HT-29 (cell line): ENCODE measurements at places on chromosomes 5 and 9. TPM values are rescaled to one million over a fixed set of nuclear protein-coding genes. Genes with fewer than 3 reads are reported as not detected.
A peak's percentile ranks its signal among the peaks of the same experiment; 100 is the strongest.

DNA sequence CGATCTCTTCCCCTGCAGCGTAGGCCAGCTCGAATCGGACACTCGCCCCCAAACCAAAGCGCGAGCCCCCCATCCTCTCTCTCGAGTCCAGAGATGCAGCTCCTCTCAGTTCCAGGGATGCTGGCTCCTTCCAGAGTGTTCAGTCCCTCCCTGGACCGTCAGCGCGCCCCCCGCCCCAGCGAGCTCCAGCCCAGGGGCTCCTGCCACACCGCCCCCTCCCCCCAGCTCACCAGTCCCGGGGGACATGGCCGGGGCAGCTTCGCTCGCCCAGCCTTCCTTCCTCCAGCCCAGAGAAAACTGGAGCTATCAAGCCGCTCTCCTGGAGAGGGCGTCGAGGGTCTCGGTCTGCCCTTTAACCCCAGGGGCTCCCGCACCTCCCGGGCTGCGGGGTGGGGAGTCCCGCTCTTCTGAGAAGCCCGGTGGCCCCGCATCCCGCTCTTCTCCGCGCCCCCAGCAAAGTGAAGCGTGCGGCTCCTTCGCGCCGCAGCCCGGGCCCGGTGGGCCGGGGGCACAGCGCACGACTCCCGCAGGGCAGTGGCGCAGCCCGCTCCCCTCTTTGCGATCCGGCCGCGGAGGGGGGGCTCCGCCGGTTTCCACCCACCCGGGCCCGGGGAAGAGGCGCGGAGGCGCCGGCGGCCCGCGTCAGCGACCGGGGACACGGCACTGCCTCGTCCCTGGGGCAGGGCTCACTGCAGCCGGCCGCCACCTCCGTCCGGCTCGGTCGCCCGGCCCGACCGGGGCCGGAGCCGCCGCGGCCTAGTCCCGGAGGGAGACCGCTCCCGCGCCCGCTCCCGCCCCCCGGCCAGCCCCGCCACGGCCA, 587 bp downstream of the MIER3 start:
- DNase-seq: peak; percentile 32

DNA sequence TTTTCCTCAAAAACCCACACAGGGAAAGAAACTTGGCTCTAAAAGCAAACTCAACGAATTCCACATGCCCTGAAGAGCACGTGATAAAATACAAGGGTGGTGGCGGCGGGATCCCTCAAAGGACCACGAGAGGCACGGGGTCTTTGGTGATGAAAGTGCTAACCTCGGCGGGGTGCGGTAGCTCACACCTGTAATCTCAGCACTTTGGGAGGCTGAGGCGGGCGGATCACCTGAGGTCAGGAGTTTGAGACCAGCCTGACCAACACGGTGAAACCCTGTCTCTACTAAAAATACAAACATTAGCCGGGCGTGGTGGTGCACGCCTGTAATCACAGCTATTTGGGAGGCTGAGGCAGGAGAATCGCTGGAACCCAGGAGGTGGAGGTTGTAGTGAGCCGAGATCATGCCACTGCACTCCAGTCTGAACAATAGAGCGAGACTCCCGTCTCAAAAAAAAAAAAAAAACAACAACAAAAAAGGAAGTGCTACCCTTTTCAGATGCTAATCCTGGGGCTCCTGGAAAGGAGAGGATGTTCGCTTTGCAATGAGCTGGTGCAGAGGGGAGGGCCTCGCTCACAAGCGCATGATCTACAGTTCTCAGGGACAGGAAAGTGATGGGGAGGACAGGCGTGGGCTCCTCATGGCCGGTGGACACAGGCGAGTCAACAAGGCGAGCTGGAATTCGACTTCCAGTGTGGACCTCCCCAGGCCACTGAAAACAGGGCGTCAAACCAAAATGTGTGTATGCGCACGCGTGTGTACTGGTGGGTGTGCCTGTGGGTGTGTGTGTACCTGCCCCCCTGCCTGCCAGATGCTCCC, 54.1 kb downstream of the USP20 start:
- no peak for DNase-seq

DNA sequence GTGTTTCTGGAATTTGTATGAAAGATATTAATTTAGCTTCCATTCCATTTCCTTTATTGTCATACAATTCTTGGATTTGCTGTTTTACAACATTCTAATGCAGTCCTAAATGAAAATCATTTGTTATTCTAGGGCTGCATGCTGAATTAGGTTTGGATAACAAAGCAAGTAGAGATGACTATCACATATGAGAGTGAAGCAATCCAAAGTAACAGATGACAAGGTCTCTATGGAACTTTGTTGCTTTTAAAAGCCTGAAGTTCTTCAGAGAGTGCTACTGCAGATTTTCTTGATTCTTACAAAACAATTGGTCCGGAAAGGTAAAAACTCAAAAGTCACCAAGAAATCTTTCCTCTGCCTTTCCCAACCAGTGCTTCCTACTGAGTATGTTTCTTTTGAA, 56.9 kb upstream of the VCAN start:
- DNase-seq: no peak

- peak; percentile 42 for DNase-seq
Observed at GRCh38 chr9:4137681-4138099, 162.2 kb downstream of the GLIS3 start.

ZNF622 gene
- 42.6 and 46.3 TPM in 2 replicates for total RNA-seq

PLAC8L1 gene
- total RNA-seq: not detected in 2 replicates

DNA sequence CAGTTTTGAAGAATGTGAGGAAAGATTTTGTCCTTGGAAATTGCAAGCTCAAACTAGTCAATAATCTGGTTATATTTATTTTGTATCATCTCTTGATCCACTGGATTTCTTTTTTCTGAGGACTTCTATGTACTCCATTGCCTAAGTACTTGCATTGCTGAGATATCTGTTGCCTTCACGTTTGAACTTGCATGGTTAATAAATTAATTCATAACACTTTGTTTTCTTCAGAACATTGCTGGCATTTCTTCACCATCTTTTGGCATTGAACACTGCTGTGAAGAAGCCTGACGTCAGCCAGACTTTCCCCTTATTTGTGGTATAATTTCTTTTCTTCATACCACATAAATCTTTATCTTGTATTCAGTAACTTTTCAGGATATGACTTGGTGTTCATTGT, 246.0 kb upstream of the KIF2A start:
- DNase-seq: no peak

DNA sequence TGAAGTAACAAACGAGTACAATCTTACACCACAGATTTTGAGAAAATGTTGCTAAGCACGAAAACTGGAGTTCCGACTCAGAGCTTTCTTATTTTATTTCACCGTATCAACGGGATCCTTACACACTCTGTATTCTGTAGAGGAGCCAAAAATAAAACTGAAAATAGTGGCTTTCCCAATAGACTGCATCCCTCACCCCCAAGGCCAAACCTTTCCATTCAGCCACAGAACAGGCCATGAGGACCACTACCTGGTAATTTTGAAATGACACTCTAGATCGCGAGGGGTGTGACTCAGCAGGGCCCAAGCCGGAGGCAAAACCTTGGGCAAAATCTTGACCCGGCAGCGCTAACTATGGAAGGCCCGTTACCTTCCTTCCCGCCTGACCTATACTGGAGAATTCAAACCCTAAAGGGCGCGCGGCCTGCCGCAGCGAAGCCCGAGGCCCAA, 432 bp downstream of the HSPA9 start:
- no peak for DNase-seq

DNA sequence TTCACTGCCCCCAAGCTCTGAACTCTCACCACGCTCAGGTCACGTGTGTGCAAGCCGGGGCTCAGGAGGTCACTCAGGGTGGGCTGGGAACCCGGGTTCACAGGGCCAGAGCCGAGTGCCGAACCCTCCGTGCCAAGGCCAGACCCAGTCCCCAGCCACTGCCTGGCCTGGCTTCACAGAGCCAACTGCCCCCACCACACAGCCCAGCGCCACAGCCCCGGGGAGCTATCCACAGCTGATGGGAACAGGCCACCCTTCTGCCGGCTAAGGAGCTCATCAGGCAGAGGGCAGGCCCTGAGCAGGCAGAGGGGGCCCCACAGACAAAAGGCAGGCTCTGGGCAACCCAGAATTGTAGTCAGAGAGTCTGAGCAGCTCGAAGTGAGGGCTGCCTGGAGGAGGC, 117.0 kb downstream of the VAV2 start:
- DNase-seq: no peak

GLDC gene
- not detected in 2 replicates for total RNA-seq

KCNMB1 gene
- not detected in 2 replicates for total RNA-seq

DNA sequence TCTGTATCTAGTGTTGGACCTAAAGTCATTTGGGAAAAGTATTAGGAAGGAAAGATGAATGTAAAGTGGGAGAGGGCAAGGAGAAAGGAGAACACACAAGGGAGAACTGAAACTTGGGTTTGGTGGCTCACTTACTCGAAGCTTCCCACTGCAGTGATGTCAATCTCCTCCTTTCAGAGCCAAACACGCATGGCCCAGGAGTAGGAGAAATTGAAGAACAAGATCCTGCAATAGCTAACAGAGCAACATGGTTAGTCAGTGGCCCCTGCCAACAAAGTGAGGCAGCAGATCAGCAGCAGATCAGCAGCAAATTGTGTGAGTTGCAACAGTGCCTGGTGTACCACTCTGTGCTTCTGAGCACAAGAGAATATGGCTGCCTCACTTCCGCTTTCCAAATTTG, 366.4 kb downstream of the PSAT1 start:
- no peak for DNase-seq

DNA sequence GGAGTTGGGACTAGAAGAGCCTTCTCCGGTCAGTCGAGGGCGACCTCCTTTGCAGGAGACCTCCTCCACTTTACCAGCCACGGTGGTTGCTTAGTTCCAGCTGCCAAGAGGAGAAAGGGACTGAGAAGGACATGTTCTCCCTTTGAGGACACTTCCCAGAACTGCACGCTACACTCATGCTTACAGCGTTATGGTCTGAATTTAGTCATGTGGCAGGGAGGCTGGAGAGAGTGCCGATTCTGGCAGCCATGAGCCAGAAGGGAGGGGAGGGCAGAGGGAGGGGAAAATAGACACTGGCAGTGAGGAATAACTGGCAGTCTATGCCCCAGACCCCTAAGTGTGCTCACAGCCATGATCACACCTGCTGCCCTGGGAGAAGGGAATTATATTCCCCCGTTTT, 47.8 kb downstream of the TSPAN17 start:
- no peak for DNase-seq

IL5 gene
- not detected in 2 replicates for total RNA-seq

DNA sequence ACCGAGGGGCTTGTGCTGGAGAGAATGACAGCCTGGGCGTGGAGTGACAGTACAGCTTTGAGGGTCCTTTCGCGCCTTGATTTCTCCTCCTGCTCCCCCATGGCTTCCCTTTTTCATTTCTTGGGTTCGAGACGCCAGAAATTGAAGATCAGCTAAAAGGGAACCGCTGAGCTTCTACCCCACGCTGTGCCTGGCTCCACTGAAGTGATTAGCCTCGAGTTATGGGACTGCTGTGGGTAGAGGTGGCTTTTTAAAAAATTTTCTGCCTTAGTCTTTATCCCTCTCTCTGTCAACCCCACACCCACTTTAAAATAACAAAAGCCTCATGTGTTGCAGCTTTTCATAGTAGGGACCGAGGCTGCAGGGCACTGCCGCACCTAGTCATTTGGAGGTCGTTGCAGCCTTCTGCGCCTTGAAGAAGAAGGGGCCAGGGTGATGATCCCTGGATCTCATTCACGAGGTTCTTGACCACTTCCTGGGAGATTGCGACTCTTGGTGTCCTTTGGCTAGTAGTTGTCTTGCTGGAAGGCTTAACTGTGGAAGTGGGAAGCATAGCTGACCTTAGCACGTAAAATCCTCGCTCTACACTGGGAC, 603 bp downstream of the PPIP5K2 start:
- peak; percentile 34 for DNase-seq

TMEM171 gene
- total RNA-seq: not detected in 2 replicates

DNA sequence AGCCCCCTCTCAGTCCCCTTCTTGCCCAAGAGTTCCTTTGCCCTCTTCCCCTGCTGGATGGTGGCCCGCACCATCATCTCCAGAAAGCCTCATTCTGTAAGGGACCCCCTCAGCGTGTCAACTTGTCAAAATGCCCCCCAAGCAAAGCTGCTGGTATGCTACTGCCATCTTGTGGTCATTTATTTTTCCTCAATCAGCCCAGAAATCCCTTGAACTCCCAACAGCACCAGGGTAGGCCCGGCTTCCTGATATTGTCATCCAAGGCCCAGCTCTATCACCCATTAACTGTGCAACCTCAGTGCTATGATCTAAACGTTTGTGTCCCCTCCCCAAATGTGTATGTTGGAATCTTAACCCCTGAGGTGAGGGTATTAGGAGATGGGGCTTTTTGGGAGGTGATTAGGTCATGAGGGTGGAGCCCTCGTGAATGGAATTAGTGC, 53.2 kb upstream of the FBXW11 start:
- peak; percentile 31 for DNase-seq

GRCh38 chr9:108599571-108599970, 256.2 kb downstream of the ACTL7B start:
- no peak for DNase-seq

DNA sequence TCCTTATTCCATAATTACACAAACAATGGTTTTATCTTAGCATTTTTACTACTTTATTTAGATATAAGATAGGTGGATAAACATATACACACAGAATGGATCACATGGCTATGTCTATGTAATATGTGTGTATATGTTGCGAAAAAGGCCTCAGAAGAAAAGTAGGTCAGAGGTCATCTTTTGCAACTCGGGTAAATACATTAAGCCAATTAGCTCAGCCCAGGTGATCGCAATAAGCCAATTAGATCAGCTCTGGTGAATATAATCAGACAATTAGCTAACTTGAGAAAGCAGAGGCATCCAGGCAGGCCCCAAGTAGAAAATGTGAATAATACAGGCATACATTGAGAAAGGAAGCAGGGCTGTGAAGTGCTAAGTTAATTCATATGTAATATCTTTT, 24.3 kb downstream of the SLCO4C1 start:
- no peak for DNase-seq

SLC34A3 gene
- total RNA-seq: 0.15 TPM in 1 of 2 replicates, not detected in the other

ERP44 gene
- 6.6 and 6.8 TPM in 2 replicates for total RNA-seq

- DNase-seq: no peak
Observed at GRCh38 chr5:10297646-10298204, 10.0 kb downstream of the CMBL start.

MAMDC4 gene
- 14.9 and 29.8 TPM in 2 replicates for total RNA-seq

GRCh38 chr9:124503713-124504529, 3.3 kb downstream of the NR5A1 start:
- DNase-seq: no peak

GRCh38 chr5:96909003-96909402, 26.9 kb upstream of the LNPEP start:
- DNase-seq: no peak

ECM2 gene
- total RNA-seq: not detected in 2 replicates

DNA sequence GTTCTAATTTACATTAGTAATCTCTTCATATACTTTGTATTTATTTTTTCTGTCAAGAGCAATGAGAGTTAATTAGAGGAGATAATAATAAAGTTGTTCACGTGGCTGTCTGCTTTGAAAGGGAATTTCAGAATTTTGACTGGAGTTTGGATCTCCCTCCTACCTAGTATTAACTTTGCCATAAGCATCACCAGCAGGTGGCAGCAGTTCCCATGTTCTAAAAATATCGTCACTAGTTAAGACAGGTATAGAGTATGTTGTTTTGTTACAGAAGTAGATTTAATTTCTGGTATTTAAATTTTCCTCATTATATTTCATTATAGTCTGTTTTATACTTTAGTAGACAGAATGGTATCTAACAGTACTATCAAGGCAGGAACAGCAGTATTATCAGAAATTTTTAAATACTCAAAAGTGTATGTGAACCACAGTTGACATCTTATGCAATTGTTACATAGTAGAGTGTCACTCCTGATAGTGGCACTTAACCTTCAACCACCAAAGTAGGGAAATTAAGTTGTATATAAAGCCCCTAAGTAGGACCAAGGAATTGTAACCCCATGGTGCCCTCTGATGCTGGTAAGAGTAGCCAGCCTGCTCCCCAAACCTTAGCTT, 20.4 kb downstream of the GNPDA1 start:
- peak; percentile 89 for DNase-seq
